ENCODE measurements at places on chromosomes 7 and 10.
A peak's percentile ranks its signal among the peaks of the same experiment; 100 is the strongest.

DNA sequence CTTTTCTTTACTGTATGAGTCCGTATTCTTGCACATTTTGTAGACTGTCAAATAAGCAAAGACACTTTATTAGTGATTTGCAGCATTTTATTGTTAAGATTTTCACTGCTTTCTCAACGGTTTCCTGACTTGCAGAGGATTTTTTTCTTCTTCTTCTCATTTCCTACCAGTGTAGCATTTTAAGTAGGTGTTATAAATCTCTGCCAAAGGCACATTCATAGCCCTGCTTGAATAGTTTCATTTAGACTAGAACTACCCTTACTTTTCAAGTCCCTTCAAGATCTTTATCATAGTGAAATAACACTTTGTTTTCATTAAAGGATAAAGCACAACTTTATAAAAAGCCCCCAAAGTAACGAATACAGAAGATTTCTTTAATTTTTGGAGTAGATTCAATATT lies 271.4 kb downstream of the TSPAN12 start:
- DNase-seq: no peak

- peak; percentile 64 for DNase-seq
Measured at GRCh38 chr10:71608819-71609768, 110.5 kb downstream of the C10orf105 start.

- no peak for DNase-seq
Measured at GRCh38 chr7:74187915-74188675, 13.9 kb downstream of the EIF4H start.

GRCh38 chr10:123837756-123838155 lies 53.9 kb downstream of the CPXM2 start:
- DNase-seq: no peak

DNA sequence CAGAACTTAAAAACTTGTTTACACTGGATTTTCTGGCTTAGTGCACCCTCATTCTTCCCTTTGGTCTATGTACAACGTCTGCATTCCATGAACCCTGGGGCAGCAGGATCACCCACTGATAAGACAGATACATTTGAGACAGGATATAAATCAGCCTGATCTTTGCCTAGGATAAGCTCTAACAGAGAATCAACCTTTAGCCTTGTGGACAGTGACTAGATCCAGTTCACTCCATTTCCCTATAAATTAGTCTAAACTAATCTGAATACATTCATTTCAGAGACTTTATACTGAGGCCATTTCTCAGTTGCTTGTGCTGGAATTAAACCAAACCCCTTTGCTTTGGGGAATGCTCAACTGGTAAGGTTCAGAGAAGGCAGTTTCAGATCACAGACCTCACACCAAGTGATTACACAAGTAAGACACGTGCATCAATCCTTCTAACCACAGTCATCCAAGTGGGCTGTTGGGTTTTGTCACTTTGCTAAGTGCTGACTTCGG lies 639.8 kb upstream of the FZD8 start:
- no peak for DNase-seq

GRCh38 chr7:74344132-74344496 lies 54.9 kb downstream of the CLIP2 start:
- DNase-seq: no peak

DNA sequence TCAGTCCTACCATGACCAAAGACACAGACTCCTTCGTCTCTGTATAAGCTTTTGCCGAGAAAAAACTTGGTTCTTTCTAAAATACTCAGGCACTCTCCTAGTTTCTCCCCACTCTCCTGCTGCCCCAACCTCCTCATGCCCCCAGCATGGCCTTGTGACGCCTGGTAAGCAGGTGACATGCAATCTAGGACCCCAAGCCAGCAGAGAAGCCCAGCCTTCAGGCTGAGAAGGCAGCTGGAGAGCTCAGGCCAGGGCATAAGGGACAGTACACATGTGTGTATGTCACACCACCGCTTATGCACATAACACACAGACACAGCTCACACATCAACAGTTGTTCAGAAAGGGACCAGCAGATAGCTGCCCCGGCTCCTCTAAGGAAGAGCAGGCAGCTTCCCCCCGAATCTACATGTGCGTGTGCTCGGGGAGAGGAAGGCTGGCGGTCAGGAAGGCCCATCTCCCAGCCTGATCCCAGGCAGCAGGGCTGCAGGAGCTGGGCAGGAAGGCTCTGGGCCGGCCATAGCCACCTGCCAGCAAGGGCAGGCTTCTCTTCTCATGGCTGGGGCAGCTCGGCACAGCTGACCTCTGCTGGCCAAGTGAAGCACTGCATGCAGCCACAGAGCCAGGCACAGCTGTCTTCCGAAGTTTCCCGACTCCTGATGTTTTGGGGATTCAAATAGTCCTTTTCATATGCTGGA lies 8.5 kb downstream of the DDX56 start:
- DNase-seq: peak; percentile 67

GRCh38 chr10:15254808-15255648 lies 86.5 kb upstream of the NMT2 start:
- peak; percentile 30 for DNase-seq

DNA sequence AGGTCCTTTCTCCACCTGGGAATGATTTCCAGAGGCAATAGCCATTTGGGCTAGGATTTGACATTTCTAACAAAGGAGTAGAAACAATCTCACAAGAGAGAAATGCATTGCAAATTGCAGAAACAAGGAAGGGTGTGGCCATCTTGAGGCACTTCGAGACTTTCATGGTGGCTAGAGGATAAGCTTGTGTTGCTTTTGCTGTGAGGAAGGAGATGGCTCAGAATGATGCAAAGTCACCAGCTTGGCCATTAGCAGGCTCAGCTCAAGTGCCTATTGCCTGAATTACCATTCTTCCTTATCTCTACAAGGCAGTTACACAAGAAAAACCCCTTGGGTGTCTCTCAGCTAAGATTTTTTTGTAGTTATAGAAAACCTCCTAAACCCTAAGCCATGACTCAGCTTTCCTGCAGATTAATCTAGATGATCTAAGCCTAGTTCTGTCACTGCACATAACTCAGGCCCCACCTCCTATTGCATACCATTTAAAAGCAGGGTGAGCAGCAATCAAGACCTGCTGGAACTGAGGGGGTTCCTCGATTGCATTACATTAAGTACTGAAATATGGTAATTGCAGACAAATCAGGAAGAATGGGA lies 683.1 kb downstream of the NRG3 start:
- no peak for DNase-seq

GRCh38 chr7:2637505-2638223 lies 5.9 kb downstream of the TTYH3 start:
- DNase-seq: no peak

DNA sequence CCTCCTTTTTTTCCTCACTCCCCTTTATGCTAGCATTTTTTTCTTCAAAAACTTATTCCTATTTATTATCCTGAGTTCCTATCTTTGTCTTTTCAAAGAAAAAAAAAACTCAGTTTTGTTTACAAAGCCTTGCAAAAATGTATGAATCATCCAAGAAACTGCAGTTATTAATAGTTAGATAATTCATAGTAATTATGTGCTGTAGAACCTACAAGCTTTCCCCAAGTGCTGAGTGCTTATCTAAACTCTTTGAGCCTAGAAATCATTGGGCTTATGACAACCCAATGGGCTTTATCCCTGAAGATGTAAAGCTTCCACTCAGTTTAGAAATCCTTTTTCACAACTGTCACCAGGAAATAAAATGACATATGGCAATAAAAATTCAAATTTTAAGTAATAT lies 145.9 kb upstream of the WNT16 start:
- DNase-seq: no peak

DNA sequence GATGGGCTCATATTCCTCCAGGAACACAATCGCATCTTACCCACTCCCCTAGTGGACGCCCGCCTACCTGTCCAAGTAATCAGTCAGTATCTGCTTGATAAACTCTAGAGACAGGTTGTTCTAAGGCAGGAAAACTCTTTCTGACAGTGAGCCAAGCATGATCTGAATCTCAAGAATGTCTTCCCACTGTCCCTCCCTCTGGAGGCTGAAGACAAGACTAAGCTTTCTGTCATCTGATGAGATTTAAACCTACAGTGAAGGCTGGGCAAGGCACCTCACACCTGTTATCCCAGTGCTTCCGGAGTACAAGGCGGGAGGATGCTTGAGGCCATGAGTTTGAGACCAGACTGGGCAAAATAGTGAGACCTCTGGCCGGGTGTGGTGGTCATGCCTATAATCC lies 586.6 kb downstream of the GALNT17 start:
- no peak for DNase-seq

- DNase-seq: no peak
Measured at GRCh38 chr7:188727-189500, 3.5 kb upstream of the FAM20C start.

DNA sequence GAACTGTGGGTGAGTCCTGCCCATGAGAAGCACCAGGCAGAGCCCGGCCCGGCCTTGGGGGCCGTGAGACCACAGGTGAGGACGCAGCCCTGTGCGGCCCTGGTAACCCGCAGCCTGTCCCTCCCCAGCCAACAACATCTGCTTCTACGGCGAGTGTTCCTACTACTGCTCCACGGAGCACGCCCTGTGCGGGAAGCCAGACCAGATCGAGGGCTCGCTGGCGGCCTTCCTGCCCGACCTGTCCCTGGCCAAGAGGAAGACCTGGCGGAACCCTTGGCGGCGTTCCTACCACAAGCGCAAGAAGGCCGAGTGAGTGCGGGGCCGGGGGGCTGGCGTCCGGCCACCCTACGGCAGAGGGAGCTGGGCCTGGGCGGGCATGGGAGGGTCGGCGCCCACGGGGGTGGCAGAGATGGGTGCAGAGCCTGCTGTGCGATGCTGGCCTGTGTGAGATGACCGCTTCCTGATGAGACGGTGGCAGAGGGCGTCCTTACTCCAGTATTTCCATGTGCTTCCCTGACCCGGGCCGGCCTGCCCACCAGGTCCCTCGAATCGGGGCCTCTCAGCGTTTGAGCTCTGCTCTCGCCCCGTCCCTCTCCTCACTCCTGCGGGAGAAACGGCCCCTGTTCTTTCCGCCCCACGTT lies 34.1 kb upstream of the FOXL3 start:
- no peak for DNase-seq

DNA sequence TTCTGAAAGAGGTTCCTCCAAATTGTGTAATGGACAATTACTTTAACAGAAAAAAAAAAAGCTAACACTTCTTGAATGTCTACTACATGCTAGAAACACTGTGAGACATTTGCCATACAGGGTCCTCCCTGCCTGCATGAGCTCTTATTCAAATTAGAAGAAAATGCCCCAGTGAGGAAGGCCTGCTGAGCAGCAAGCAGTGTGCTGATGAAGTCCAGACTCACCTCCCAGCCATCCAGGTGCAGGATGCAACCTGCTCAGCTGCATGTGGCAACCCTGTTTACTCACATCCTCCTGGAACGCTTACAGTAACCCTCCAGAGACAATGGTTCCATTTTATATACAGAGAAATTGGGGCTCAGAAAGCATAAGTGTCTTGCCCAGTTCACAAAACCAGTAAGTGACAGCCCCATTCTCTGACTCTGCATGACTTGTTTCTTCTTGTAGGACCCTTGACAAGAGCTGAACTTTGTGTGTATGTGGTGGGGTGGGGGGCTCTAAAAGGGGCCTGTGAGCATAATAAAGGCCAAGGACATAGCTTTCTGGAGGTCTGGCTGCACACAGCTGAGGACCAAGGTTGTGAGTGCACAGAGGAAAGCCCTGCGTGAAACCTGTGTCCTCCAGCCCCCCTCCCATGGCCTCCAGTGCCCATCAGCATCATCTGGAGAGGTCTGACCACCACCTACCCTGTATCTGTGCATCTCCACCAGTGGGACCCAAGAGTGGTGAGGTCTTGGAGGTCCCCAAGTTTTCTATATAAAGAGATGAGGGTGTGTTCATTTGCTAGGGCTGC lies 387.8 kb downstream of the GRID1 start:
- DNase-seq: no peak

DNA sequence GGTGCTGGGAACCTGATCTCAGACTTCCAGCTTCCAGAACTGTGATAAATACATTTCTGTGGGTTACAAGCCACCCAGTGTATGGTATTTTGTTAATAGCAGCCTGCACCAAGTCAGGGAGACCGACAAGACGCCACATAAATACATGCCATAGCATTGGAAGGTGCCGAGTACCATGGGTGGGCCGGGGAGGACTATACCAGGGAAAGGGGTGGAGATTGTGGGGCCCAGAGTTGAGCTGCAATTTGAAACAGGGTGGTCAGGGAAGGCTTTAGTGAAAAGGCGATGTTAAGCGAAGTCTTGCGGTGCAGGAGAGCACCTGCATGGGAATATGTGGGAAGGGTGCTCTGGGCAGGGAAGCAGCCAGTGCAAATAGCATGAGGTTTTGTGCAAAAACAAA lies 88.9 kb upstream of the LRRC4 start:
- no peak for DNase-seq

DNA sequence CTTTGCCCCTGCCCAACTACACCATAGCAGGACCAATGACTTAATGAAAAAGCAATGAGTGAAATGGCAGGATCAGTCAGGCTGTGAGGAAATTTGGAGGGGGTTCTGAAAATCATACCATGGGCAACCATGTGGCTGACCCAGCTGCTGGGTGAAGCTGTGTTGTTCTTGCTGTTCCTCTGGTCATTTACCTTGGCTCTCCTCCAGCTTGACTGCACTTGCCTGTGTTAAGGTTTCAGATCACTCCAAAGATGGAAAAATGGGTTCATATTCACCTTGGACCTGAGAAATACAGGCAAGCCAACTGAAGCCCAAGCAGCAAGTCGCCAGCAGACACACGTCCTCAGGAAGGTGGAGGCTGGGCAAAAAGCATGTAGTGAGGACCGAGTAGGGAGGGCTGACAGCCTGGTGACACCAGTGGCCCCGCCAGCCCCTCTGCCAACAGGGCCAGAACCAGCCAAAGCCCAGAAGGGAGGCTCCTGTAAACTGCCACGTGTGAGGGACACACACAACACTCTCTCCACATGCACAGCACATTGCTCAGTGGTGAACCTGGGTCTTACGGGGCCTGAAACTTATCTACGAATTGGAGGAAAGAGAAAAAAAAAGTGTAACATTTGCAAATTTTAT lies 40.1 kb downstream of the PARP12 start:
- DNase-seq: no peak

DNA sequence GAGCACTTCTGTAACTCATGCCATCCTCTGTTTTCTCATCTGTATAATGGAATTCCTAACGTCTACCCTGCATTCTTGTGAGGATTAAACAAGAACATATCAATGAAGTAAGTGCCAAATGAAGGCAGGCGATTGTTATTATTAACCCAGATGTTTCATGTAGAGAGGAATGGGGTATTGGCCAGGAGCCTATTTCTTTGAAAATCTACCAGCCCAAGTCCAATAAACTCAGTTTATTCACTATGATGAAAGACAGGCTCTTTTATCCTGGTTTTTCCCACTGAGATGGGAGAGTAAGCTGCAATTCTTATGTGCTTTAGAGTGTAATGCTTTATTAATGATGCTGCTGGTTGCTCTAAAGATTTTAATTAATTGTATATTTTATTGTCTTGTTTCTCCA lies 9.6 kb downstream of the CTTNBP2 start:
- DNase-seq: no peak

DNA sequence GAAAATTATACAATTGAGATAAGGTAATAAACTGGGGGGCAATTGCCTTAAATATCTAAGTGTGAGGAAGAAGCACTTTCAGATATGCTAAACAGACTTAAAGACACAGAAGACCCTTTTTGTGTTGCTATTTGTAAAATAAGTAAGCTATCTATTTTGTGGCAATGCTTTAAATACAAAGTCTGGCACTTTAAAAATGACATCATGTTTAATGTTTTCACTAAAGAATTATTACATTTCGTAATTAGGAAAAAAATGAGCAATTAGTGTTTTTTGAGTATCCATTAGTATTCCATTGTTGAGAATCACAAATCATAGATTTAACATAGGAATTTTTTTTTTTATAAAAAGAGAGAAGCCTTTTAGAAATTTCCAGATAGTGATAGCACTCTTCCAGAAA lies 2.1 kb downstream of the CREB5 start:
- no peak for DNase-seq

All from activated CD4-positive, alpha-beta T cell treated with anti-CD3 and anti-CD28 coated beads, Interleukin-10, Interleukin-2, amounts not matched to agents 100 ng/mL and 50 ng/mL, durations not matched to agents 16 hours and 8 hours (primary cell).